ENCODE measurements at places on chromosomes 5 and 9. TPM values are rescaled to one million over a fixed set of nuclear protein-coding genes. Genes with fewer than 3 reads are reported as not detected.
A peak's percentile ranks its signal among the peaks of the same experiment; 100 is the strongest.

The FBN2 gene
- 62.5 TPM for total RNA-seq

The ATP10B gene
- 4.6 TPM for total RNA-seq

DNA sequence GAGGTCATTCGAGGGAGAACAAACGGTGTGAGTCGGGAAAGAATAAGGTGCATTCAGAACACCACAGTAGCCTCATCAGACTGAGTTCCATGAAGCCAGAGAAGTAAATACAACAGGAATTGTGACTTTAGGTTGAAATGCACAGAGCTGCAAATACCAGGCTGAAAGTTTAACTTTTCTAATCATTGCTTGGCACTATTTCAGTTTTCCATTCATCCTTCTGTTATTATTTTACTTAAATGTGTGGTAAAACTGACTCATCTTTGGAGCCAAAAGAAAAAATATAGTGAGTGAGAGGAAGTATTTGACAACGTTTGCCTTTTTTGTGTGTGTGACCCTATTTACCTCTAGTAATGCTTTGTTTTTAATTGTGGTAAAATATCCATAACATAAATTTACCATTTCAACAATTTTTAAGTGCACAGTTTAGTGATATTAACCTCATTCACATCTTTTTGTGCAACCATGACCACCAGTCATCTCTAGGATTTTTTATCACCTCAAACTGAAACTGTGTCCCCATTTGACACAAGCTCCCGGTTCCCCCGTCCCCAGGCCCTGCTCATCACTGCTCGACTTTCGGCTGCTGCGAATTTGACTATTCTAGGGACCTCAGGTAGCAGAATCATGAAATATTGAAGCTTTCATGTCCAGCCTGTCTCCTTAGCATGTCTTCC, 166.8 kb downstream of the HSD17B3 start:
- no peak overlapping the region for H3K4me3 ChIP-seq
- no peak for DNase-seq

DNA sequence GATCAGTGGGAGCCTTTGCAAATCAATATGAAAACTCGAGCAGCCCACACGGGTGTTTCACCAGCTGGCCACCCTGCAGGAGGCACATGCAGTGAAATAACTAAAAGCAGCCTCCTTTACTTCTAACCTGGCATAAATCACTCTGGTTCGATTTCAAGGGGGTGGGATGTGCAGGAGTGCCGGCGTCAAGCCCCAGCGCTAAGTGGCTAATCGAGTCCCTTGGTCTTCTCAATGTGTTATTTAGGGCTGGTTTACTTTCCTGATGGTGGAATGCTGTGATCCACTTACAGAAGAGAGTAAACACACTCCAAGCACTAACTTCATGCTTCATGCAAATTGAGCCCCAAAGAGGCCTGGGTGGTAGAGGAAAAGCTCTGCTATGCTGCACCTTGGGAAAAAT, 109.4 kb downstream of the TMEM174 start:
- H3K27ac ChIP-seq = no peak overlapping the region
- peaks cover 35% of the 10 kb centered on the region for H3K27me3 ChIP-seq
- no peak overlapping the region for H3K4me3 ChIP-seq

DNA sequence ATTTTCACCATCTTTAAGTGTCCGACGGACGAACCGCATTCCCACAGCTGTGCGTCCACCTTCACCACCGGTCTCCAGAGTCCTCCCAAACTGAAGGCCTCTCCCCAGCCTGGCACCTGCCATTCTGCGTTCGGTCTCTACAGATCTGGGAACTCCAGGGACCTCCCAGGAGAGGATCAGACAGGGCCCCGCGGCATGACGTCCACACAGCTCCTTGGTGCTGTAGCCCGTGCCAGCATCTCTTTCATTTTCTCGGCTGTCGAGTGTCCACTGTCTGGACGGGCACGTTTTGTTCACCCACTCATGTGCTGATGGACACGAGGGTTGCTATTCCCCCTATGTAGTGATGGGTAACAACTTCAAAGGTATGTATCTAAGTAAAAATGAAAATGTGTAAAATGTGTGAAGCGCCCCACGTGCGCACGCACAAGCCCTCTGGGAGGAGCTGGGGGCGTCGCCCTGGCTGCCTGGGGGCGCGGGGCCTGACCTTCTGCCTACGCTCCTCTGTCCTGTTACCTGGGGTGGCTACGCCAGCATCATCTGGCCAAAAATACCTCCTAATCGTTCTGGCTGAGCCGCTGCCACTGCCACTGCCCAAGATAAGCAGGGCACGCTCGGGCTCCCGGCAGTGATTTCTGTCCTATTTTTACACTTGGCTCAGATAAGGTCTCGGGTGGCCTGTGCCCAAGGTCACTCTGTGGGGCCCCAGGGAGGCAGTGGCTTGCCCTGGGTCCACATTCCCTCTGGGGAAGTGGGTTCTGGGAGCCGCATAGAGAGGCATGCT, 10.8 kb upstream of the SLC12A7 start:
- no peak for DNase-seq
- peaks cover 23% of the 10 kb centered on the region for H3K4me1 ChIP-seq
- no peak overlapping the region for H3K27ac ChIP-seq
- peaks cover 11% of the 10 kb centered on the region for H3K27me3 ChIP-seq
- no peak overlapping the region for H3K4me3 ChIP-seq
- H3K36me3 ChIP-seq = no peaks in the 10 kb centered on the region

The PCDHB15 gene
- 3.3 TPM for total RNA-seq

DNA sequence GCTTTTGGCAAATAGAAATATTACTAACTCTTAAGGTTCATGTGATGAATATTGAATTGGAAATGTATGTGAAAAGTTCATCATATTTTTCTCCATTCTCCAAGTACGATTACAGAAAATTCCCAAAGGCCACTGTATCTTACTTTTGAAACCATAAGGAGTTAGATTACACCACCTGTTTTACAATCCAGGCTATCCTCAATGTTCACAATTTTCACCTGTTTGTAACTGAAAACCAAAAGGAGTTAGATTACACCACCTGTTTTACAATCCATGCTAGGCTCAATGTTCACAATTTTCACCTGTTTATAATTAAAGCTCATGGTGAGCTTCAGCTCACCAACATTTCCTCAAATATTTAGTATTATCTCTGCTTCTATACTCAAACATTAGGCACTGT, 188.0 kb downstream of the HCN1 start:
- no peak for DNase-seq
- H3K4me1 ChIP-seq = no peaks in the 10 kb centered on the region
- H3K36me3 ChIP-seq = no peaks in the 10 kb centered on the region
- no peak overlapping the region for H3K4me3 ChIP-seq

The TRPM6 gene
- 16.9 TPM for total RNA-seq

GRCh38 chr9:133403766-133404453, 13.9 kb downstream of the REXO4 start:
- peak overlapping the region; percentile 32 for H3K27ac ChIP-seq
- H3K27me3 ChIP-seq = no peaks in the 10 kb centered on the region
- DNase-seq = no peak
- peaks cover 5% of the 10 kb centered on the region for H3K36me3 ChIP-seq
- H3K4me3 ChIP-seq = no peak overlapping the region
- peaks cover 5% of the 10 kb centered on the region for H3K4me1 ChIP-seq

DNA sequence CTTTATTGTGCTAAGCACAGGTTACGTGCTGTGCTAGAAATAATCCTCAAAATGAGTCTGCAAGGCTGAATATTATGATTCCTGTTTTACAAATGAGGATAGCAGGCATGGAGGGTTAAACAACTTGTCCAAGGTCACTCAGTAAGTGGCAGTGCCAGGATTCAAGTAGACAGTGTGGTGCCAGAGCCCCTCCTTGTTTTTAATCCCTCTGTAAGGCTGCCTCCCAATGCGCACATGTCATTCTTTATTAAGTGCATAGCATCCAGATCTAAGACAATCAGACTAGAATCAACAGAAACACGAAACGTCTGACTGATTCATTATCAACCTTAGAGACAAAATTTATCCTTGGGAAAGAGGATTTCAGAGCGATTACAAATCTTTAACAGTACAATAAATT, 199.6 kb downstream of the SMARCA2 start:
- no peaks in the 10 kb centered on the region for H3K36me3 ChIP-seq
- DNase-seq = no peak
- no peaks in the 10 kb centered on the region for H3K27me3 ChIP-seq
- H3K4me3 ChIP-seq = no peak overlapping the region
- H3K4me1 ChIP-seq = peaks cover 12% of the 10 kb centered on the region

The INSL6 gene
- not detected for total RNA-seq

DNA sequence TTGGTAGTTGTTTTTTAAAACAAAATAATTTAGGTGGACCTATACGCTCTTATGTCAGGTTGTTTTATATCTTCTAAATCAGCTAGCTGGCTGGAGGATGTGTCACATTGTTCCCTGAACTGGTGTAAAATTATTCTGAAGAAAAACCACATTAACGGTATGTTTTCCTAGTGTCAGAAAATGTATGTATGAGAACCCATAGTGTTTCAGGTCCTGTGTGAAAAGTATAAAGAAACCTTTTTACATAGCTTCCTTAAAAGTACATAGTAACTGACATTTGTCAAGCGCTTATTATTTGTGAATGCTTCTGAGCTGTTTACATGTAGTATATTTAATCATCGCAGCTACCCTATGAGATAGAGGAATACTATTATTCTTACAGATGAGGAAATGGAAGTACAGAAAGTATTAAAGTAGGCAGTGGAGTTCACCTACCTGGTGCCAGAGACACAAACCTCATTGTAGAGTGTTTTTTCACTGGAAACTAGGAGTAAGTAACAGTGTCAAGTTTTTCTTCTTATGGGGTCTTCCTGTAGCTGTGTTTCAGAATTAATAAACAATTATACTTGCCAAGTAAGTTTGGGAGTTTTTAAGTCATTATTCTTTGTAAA, 10.4 kb upstream of the FAM120AOS start:
- H3K27ac ChIP-seq = peak overlapping the region; percentile 71
- no peaks in the 10 kb centered on the region for H3K27me3 ChIP-seq
- DNase-seq = no peak
- peaks cover 77% of the 10 kb centered on the region for H3K4me1 ChIP-seq
- H3K4me3 ChIP-seq = no peak overlapping the region

- no peak overlapping the region for H3K27ac ChIP-seq
- H3K36me3 ChIP-seq = peaks cover 2% of the 10 kb centered on the region
- H3K27me3 ChIP-seq = peaks cover 6% of the 10 kb centered on the region
Observed at GRCh38 chr9:2281803-2282185, 266.6 kb downstream of the SMARCA2 start.

The DIRAS2 gene
- 2.0 TPM for total RNA-seq

DNA sequence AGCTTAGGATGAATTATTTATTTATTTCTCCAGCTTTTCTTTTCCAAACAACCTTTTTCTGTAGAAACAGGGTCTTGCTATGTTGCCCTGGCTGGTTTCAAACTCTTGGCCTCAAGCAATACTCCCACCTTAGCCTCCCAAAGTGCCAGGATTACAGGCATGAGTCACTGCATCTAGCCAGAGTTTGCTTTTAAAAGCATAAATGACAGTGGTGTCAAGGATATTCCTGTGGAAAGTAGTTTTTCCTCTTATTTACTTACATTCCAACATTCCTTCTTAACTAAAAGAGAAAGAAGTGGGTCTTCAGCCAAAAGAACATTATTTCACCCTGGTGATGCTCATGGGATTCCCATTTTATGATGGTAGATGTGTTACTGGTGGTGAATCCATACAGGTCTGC, 62.4 kb downstream of the GRIA1 start:
- no peak overlapping the region for H3K27ac ChIP-seq
- DNase-seq = no peak
- H3K4me1 ChIP-seq = peaks cover 19% of the 10 kb centered on the region
- H3K27me3 ChIP-seq = no peaks in the 10 kb centered on the region
- no peak overlapping the region for H3K4me3 ChIP-seq

The HRH2 gene
- 1.8 TPM for total RNA-seq

DNA sequence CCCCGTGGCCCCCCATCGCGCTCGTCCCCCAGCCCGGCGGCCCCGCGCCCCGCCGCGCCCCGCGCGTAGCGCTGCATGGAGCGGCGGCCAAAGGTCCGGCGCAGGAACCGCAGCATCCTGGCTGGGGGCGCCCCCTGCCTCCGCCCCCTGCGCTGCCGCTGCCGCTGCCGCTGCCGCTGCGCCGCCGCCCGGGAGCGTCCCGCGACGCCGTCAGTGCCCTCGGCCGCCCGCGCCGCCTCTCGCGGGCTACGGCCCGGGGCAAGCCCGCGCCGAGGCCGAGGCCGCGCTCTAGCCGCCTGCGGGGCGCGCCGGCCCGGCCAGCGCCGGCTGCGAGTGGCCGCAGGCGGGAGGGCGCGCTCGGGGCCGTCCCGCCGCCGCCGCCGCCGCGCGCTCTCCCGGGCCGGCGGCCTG, 523 bp downstream of the EPB41L4B start:
- H3K36me3 ChIP-seq = no peaks in the 10 kb centered on the region
- H3K4me3 ChIP-seq = no peak overlapping the region
- H3K27ac ChIP-seq = no peak overlapping the region
- peaks cover 33% of the 10 kb centered on the region for H3K4me1 ChIP-seq

The EGFLAM gene
- 4.8 TPM for total RNA-seq

GRCh38 chr5:171438738-171439137, 19.3 kb downstream of the FGF18 start:
- H3K27ac ChIP-seq = no peak overlapping the region
- no peak overlapping the region for H3K4me3 ChIP-seq
- peaks cover 5% of the 10 kb centered on the region for H3K27me3 ChIP-seq
- no peak for DNase-seq
- peaks cover 17% of the 10 kb centered on the region for H3K4me1 ChIP-seq

- DNase-seq = no peak
- peaks cover 22% of the 10 kb centered on the region for H3K4me1 ChIP-seq
- H3K27me3 ChIP-seq = peaks cover 48% of the 10 kb centered on the region
- peak overlapping the region; percentile 99 for H3K4me3 ChIP-seq
- H3K27ac ChIP-seq = peak overlapping the region; percentile 9
Observed at GRCh38 chr5:83470526-83471404, 779 bp upstream of the VCAN start.

The SAXO1 gene
- total RNA-seq = 0.48 TPM

The DPH7 gene
- 33.8 TPM for total RNA-seq
